ENCODE measurements at places on chromosomes 5 and 9.

GRCh38 chr5:126956991-126957390, 73.4 kb downstream of the MARCHF3 start:
- DNase-seq: no peak

GRCh38 chr5:160367885-160368284, 2.5 kb downstream of the C1QTNF2 start:
- DNase-seq: no peak

DNA sequence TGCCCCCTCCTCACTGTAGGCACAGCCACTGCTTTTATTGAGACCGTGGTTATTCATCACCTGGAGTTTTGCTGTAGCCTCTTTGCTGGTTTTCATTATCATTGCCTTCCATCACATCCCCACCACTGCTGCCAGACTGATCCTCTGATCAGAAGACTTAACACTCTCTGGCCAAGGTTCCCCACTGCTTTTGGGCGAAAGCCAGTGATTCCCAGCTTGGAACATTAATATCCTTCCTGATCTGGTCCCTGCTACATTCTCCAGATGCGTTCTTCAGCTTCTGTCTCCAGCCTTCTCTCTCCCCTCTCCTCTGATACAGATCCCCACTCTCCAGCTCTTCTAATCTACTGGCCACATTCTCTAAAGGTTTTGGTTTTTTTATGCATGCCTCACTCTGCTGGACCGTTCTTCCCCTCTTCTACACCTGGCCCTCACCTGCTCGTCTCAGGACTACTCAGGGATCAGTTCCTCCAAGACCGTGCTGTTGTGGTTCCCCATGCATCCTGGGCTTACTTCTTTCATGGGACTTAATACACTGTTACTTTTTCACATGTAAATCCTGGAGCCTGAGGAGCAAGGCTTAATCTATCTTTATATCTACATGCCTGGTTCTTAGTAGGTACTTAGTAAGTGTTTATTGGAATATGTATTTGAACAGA, 115.0 kb downstream of the PRKACG start:
- no peak for DNase-seq

DNA sequence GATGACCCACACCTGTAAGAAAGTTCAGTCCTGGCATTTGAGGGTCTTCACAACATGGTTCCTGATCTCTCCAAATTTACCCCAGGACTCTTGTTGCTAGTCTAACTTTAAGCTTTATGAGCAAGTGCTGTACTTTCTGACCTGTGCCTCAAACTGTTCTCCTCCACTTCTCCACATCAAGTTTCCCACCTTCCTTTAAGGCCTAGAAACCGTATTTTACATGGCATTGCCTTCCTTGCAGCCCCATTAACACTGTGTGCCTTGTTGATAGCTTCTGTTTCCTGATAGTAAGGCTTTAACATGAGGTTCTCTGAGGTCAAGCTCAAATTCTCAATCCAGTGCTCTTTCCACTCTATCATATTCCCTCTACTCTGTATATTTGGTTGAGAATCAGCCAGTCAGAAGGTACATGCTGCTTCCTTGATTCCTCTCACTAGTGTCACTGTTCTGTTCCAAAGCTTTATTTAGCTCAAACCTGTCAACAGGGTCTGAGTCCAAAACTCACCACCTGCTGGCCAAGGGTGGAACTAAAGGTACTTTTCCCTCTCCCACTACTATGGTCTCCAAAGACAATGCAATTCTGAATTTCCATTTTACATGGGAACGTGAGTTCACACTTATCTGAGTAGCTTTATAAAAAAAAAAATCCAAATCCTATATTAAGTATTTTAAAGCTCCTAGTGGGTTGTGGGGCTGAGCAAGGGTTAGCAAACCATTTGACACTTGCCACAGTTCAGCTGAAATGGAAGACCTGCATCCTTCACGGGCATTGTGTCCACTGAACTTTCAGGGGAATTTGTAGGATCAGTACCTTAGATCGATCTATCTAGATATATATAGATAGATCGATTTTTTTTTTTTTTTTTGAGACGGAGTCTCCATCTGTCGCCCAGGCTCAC, 21.1 kb downstream of the VCP start:
- peak; percentile 50 for DNase-seq

GRCh38 chr5:155027993-155028629, 14.6 kb downstream of the KIF4B start:
- no peak for DNase-seq

DNA sequence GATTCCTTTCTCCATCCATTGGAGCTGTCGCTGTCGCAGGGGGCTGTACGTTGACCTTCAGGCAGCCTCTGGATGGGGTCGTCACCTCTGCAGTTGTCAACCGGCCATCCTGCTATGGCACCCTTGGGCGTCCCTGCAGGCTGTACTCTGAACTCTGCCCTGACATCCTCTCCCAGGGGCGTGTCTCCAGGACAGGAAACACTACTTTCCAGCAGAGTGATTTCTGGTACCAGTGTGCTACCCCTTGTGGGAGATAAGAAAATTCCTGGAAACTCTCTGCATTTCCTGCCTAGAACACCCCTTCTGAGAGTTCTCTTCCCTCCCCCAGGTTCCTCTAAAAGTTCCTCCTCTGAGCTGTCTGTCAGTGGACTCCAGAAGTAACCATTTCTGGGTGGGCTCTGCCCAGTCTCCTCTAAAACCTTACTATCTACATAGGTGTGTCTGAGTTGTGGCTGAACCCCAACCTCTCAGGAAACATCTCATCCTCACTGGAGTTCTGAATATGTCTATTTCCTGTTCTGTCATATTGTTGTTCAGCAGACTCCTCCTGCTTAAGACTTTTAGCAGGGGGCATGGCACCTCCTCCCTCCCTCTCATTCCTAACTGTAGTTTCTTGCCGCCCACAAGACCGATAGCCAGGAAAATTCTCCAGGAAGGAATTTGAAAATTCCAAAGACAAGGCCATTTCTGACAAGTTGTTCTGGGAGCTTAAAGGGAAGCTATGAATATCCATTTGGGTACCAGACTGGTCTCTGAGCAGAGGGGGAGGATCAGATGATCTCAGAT, 145.3 kb upstream of the RASEF start:
- DNase-seq: no peak

- DNase-seq: no peak
These were observed 103.2 kb upstream of the ELL2 start for GRCh38 chr5:96064877-96065276.

DNA sequence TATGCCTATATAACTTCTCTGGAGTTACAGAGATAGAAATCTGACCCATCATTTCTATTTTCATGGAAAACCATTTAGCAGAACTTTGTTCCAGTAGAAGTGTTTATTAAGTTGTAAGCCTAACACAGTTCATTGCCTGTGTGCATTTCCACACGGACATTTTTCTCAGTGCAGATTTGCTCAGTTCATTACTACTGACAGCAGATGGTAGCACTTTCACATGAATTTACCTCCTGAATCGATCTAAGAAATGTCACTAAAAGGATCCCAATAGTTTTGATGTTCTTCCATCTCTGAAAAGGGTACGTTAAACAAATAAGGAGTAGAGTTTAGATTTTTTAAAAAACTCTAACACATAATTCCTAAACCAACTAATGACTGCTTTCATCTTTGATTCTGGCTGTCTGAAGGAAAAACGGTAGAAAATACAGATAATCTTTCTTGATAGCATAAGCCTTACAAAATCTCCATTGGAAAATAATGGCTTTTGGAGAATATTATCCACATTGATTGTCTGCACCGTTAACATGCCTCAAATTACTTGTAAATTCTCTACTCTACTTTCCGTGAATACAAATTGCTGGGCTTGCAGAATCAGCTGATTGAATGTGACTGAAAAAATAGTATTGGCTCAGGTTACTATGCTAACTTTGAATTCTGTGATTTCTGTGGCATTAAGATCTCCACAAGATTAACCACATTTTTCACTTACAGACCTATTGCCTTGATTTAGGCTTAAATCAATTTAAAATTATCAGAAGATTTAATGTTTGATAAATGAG, 33.1 kb downstream of the RPS23 start:
- no peak for DNase-seq

DNA sequence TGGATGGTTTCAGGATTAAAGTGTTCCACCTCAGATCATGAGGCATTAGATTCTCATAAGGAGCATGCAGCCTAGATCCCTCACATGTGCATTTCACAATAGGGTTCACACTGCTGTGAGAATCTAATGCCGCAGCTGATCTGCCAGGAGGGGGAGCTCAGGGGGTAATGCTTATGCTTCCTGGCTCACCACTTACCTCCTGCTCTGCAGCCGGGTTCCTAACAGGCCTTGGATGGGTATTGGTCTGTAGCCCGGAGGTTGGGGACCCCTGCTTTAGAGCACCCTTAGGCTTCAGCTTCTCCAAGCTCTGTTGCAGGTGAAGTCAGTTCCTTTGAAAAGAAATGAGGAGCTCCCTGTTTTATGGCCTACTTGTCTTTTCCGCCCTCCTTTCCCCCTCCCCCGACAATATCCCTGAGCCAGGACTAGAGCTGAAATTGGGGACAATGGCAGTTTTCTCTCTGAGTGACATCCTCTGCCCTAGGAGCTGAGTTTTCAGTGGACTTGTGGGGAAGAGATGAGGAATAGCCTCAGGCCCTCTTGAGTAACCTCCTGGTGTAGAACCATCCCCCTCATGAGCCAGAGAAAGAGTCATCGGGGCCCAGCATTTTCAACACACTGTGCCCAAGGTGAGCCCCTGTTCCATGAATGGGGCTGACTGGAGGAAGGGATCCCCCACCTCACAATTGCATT, 16.2 kb upstream of the MAT2B start:
- no peak for DNase-seq

DNA sequence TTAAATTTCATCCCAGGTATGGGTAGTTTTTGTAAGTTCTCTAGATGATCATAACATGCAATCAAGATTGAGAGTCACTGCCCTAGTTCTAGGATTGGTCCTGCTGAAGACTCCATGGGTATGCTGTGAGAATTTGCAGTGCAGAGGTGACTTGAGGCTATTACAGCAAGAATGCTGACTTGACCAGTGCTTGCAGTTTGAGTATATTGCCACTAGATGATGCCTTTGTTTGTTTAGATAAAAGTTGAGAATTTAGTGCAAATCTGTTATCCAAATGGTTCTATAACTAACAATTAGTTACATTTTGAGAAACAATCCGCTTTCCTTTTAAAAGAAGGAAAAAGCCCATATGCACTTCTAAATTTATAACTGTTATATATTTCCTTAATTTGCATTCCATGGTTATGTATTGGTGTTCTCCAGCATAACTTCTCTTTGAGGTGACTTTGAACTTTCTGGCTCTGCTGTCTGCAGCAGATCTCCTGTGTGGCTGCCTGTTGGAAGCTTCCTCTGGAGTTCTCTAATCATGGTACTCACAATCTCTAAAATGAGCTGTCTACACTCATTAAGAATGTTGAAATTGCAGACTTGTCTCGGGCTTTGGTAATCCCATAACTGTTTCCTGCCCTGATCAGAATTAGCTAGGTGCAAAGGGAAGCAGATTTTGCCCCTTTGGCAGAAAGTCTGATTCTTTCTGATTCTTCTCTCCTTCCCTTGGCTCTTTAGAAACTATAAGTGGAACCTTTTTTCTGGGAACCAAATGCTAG, 24.9 kb downstream of the MELK start:
- no peak for DNase-seq

GRCh38 chr5:36494841-36495601, 111.4 kb upstream of the SLC1A3 start:
- no peak for DNase-seq

GRCh38 chr5:131081374-131081773, 83.7 kb downstream of the HINT1 start:
- DNase-seq: no peak

- DNase-seq: no peak
These were observed 10.5 kb downstream of the SLC22A5 start for GRCh38 chr5:132380047-132380446.

DNA sequence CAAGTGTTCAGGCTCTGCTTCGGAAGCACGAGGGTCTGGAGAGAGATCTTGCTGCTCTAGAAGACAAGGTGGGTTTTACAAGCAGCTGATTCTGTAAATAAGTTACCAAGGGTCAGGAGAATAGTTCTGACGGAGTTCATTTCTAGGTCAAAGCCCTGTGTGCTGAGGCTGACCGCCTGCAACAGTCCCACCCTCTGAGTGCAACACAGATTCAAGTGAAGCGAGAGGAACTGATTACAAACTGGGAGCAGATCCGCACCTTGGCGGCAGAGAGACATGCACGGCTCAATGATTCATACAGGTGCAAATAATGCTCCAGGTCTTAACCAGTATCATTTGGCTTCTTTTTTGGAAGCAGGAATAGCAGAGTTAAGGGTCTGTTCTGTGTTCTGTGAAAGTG, 24.8 kb downstream of the SPTAN1 start:
- no peak for DNase-seq

DNA sequence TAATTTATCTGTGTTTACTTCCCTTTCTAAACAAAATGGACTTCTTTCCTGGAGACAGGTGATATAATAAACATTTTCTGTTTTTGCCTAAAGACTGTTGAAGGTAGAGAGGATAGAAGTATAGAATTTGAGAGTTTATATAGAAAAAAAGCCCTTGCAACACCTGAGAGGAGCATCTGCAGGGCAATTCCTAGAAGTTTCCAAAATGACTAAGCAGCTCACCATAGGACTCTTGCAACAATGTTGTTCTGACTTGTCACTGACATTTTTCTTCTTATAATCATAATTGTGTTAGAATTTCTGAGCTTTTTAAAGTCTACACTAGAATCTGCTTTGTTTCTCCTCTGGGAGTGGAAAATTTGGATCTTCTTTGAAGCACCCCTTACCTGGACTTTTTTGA, 216.8 kb downstream of the TUSC1 start:
- DNase-seq: no peak

GRCh38 chr9:121454972-121455371, 44.7 kb downstream of the GGTA1 start:
- DNase-seq: no peak

GRCh38 chr9:68416936-68417564, 60.6 kb downstream of the PGM5 start:
- DNase-seq: no peak

GRCh38 chr5:5046680-5047502, 93.2 kb upstream of the ADAMTS16 start:
- no peak for DNase-seq

- DNase-seq: no peak
These were observed 696.5 kb upstream of the CDH9 start for GRCh38 chr5:27734838-27735237.

DNA sequence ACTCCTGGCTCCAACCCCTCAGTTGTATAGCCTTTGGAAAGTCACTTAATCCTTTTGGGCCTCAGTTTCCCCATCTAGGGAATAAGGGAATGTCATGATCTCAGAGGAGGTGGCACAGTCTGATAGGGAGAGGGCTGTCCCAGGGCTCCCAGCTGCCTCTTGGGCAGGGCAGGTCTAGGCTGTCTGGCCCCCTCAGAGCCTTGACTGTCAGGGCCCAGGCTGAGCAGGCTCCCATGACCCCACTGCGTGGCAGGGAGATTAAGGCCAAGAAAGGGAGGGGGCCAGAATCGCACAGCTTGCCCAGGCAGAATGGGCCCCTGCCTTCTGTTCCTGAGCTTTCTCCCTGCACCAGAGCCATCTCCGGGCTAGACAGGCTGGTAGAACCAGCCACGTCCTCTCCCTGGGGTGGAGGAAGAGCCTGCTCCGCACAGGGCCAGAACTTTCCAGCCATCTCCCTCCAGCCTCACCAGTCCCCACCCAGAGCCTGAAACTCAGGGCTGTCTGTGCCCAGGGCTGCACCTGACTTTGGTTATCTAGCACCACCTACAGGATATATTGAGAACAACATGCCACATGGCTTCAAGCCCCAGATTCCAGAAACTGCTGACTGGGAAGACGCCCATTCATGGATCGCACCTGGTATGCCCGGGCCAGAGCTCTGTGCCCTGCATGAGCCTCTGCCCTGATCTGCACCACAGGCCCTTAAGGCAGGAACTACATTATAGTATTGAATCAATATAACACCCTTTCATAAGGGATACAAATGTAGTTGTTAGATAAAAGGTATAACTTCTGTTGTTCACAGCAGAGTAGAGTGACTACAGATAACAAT, 32.1 kb downstream of the NAIF1 start:
- DNase-seq: peak; percentile 54

- no peak for DNase-seq
These were observed 30.2 kb downstream of the CACNA1B start for GRCh38 chr9:137907776-137908175.

Measured in activated T-cell treated with anti-CD3 and anti-CD28 coated beads, Interleukin-2, amount 50 U/mL, for 4 hours (primary cell).